EL (cell line): ENCODE measurements at places on chromosomes 6 and 20.

DNA sequence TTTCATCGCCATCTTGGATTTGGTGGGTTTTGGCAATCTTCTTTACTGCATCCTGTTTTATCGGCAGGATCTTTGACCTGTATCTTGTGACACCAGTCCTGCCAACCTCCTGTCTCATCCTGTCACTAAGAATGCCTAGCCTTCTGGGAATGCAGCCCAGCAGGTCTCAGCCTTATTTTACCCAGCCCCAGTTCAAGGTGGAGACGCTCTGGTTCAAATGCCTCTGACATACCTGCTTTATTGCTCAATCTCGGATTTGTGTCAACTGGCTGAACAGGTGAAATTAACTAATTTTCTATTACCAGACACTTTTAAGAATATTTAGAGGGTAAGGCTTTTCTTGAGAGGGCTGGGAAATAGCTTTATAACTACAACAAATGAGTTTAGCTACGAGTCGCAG, 102.5 kb downstream of the SASH1 start:
- DNase-seq = no peak

DNA sequence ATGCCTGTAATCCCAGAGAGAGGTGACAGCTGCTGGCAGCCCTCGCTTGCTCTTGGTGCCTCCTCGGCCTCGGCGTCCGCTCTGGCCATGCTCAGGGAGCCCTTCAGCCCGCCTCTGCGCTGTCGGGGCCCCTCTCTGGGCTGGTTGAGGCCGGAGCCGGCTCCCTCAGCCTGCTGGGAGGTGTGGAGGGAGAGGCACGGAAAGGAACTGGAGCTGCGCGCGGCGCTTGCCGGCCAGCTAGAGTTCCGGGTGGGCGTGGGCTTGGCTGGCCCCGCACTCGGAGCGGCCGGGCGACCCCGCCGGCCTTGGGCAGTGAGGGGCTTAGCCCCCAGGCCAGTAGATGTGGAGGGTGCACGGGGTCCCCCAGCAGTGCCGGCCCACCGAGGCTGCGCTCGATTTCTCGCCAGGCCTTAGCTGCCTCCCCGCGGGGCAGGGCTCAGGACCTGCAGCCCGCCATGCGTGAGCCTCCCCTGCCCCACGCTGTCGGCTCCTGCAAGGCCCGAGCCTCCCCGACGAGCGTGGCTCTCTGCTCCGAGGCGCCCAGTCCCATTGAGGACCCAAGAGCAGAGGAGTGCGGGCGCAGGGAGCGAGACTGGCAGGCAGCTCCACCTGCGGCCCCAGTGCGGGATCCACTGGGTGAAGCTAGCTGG, 34.6 kb downstream of the C6orf52 start:
- no peak for DNase-seq

- no peak for DNase-seq
Measured at GRCh38 chr6:2680264-2680922, 70.3 kb downstream of the MYLK4 start.

GRCh38 chr6:154245506-154245905, 111.1 kb downstream of the IPCEF1 start:
- no peak for DNase-seq

DNA sequence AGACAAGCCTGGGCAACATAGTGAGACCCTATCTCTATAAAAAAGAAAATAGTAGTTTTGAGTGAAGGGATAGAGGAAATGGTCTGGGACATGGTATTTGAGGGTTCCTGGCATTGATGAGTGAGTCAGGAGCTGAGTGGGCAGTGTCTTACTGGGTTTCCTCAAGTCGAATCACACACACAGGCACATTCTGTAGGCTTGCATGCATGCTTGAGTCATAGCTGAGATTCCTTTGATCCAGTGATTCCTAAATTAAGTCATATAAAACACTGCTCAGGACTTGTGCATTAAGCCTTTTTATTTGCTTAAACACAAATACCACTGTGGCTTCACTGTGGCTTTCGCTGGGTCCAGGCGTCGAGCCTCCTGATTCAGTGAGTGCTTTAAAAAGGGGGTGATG, 71.8 kb upstream of the TMEM181 start:
- peak; percentile 96 for DNase-seq

- DNase-seq = no peak
Measured at GRCh38 chr6:137829641-137830083, 37.4 kb upstream of the TNFAIP3 start.

DNA sequence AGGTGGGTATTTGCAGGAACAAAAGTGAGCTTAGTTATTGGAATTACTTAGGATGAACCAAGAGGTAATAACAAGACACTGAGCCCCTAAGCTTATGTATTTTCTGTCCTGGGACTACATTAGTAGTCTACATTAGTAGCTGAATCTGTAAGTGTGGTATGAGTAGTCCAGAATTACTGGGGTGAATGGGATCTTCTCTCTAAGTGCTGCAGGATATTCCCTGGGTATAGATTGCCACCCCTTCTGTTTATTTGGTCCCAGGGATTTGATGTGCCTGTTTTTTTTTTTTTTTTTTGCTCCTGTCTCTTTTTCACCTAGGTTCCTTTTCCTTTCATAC, 5.9 kb downstream of the CD2AP start:
- DNase-seq = peak; percentile 6

DNA sequence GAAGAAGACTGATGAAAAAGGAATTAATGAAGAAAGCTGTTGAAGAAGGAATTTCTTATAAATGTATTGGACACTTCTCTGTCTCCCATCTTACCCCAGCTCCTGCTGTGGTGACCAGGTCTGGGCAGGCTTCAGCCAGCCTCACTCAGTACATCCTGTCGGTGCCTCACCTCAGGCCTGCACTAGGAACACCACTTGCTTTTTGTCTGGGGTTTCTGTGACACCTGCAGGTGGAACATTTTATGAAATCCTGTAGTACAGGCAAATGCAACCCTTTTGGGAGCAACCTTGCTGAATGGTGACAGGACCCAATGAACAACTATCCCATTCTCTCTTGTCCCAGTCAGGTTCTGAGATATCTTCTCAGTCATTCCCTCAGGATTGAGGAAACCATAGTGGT, 129.7 kb downstream of the PRDM13 start:
- no peak for DNase-seq

- no peak for DNase-seq
Measured at GRCh38 chr6:96478695-96479094, 42.9 kb upstream of the UFL1 start.

GRCh38 chr20:34222208-34222607, 19.0 kb upstream of the ASIP start:
- DNase-seq = peak; percentile 96

GRCh38 chr6:166204852-166205650, 37.4 kb upstream of the TBXT start:
- peak; percentile 7 for DNase-seq

DNA sequence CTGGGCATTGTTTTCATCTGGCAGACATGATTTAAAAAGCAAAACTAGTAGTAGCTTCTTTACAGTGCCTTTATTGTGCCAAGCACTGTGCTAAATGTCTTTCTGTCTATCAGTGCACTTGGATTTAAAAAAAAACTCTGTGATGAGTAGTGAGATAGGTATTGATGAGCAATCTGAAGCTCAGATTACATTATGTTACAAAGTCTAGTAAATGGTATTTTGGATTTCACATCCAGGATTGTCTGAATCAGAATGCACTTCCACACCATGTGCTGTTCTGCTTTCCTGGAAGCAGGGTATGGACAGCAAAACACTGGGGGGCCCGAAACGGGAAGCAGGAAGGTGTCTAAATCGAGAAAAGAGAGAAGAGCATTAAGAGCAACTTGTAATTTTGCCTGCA, 103.4 kb upstream of the CCN2 start:
- peak; percentile 70 for DNase-seq

DNA sequence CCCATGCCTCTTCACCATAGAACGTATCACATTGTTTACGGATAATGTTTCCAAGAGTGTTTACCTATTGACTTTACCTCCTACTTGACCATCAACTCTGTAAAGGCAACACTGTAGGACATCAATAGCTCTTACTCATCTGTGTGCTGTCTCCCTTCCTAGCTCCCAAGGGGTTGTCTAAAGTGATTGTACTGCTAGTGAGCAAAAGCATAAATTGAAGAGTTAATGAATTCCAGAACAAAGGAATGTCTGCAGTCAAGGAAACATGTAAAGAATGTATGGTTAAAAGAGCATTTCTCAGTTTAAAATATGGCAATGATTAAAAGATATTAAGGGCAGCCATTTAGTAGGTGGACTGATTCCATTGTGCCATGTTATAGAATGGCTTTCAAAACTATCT, 985.4 kb downstream of the TBC1D32 start:
- no peak for DNase-seq

DNA sequence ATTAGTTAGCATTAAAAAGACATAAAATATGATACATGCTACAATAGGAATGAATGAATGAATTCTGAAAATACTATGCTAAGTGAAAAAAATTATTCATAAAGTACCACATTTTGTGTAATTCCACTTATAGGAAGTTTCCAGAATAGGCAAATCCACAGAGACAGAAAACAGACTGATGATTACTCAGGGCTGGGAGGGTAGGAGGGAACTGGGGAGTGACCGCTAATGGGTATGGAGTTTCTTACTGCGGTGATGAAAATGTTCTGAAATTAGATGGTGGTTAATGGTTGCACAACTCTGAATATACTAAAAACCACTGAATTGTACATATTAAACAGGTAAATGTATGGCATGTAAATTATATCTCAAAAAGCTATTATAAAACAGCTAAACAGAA, 22.6 kb downstream of the FERMT1 start:
- DNase-seq = no peak

- peak; percentile 18 for DNase-seq
Measured at GRCh38 chr6:70124882-70125545, 177.9 kb downstream of the COL9A1 start.

DNA sequence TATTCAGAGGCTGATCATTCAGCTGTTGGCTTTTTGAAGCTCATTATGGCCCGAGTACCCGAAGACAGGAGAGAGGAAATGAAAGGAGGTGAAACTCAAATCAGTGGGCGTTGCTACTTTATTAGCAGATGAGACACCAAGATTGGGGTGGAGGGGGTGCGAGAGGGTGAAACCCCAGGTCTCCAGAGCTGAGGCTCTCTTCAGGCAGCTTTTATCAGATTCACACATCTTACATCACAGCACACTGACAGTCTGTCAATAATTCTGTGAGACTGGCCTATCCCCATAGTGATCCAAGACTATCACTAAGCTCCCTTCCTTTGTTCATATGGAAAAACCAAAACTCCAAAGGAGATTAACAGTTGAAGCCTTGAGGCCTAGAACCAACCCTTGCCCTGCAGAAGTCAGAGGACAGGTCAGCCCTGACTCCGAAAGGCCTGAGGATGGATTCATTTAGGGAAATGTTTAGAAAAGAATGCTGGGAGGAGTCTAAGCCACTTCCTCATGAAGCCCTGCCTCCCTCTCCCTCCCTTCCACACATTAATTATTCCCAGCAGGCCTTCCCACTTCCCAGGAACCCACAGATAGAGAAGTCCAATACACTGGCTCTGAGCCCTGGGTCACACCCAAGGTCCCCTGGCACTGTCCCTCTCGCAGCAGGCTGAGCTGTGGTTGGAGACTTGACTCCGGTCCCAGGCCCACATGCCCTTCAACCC, 23.2 kb downstream of the TRERF1 start:
- DNase-seq = peak; percentile 39
